ENCODE measurements at places on chromosomes 7 and 10. TPM values are rescaled to one million over a fixed set of nuclear protein-coding genes. Genes with fewer than 3 reads are reported as not detected.

GRCh38 chr7:74149603-74150002 lies 24.6 kb upstream of the EIF4H start:
- H3K36me3 ChIP-seq = no peaks in the 10 kb centered on the region
- H3K27me3 ChIP-seq = no peaks in the 10 kb centered on the region
- H3K27ac ChIP-seq = no peak overlapping the region
- DNase-seq = no peak
- no peak overlapping the region for H3K4me3 ChIP-seq

The VAX1 gene
- not detected for total RNA-seq

- H3K27ac ChIP-seq = no peak overlapping the region
- H3K4me1 ChIP-seq = no peaks in the 10 kb centered on the region
- DNase-seq = no peak
- no peaks in the 10 kb centered on the region for H3K36me3 ChIP-seq
Observed at GRCh38 chr10:9311702-9312499, 1257.4 kb downstream of the GATA3 start.

DNA sequence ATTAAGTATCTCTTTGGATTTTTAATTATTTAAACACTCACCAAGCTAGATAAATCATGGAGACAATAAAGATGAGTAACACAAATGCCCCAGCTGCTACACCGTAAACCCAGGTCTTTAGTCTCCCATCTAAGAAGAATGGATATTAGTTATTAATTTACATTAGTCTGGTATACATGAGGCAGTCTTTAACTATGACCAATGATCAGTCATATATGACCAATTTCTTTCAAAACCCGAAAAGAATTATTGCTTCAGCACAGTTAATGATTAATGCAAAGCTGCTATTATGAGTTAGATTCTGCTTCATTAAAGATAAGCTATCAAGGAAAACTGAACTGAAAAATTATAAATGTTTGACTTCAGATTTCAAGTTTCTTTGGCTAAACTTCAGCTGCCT lies 402.9 kb downstream of the PHF14 start:
- no peaks in the 10 kb centered on the region for H3K4me1 ChIP-seq
- H3K36me3 ChIP-seq = no peaks in the 10 kb centered on the region
- no peak for DNase-seq
- no peak overlapping the region for H3K27ac ChIP-seq

The ELOVL3 gene
- not detected for total RNA-seq

- no peak for DNase-seq
- no peaks in the 10 kb centered on the region for H3K36me3 ChIP-seq
- H3K27me3 ChIP-seq = no peaks in the 10 kb centered on the region
- H3K27ac ChIP-seq = no peak overlapping the region
Observed at GRCh38 chr10:60427709-60428386, 38.2 kb upstream of the ANK3 start.

Data from endothelial cell of umbilical vein (primary cell).